ENCODE measurements at places on chromosomes 11 and 22. TPM values are rescaled to one million over a fixed set of nuclear protein-coding genes. Genes with fewer than 3 reads are reported as not detected.

TBX10 gene
- polyA plus RNA-seq, result 0.34 TPM

SAMM50 gene
- 48.2 TPM for polyA plus RNA-seq

SPDYC gene
- polyA plus RNA-seq, result not detected

NPAS4 gene
- polyA plus RNA-seq, result 0.31 TPM

LMF2 gene
- 97.6 TPM for polyA plus RNA-seq

GLYAT gene
- polyA plus RNA-seq, result 1.6 TPM

SYT12 gene
- 0.50 TPM for polyA plus RNA-seq

HTR3A gene
- polyA plus RNA-seq, result not detected

MPZL2 gene
- polyA plus RNA-seq, result 48.0 TPM

SLC17A6 gene
- not detected for polyA plus RNA-seq

STK33 gene
- polyA plus RNA-seq, result 6.5 TPM

NFAM1 gene
- 0.15 TPM for polyA plus RNA-seq

ZNF214 gene
- 1.4 TPM for polyA plus RNA-seq

TPBGL gene
- 0.12 TPM for polyA plus RNA-seq

CDKN1C gene
- polyA plus RNA-seq, result 526 TPM

OTOG gene
- polyA plus RNA-seq, result 2.0 TPM

TNNT3 gene
- 29.9 TPM for polyA plus RNA-seq

OR10A2 gene
- polyA plus RNA-seq, result 0.12 TPM

OR51B5 gene
- polyA plus RNA-seq, result not detected

C11orf86 gene
- polyA plus RNA-seq, result 0.34 TPM

POU2AF2 gene
- polyA plus RNA-seq, result 0.89 TPM

P2RX3 gene
- polyA plus RNA-seq, result not detected

KRTAP5-1 gene
- not detected for polyA plus RNA-seq

PHF21A gene
- 20.5 TPM for polyA plus RNA-seq

ENTHD1 gene
- polyA plus RNA-seq, result not detected

Data from hepatocyte (in vitro differentiated cells).